Upper lobe of left lung (tissue), 6 donors: ENCODE measurements at places on chromosomes 12 and 14. TPM values are rescaled to one million over a fixed set of nuclear protein-coding genes. Genes with fewer than 3 reads are reported as not detected.

The CCDC177 gene
- not detected for total RNA-seq

DNA sequence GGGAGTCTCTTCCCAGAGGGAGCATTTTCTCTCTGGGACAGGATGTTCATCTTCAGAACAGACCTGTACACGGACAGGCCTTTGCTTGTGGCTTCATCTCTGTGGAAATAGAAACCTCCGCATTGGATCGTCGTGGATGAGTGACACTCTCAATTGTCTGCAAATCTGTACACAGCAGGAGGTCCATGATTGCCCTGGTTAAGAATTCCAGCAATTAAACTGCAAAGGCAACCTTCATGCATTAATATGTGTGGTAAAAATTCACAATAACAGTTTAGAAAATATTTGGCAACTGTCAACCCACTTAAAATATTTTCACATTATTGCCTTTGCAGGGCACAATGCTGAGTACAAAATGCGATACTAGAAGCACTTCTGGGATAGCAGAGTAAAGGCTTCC lies 149.8 kb upstream of the SFSWAP start:
- DNase-seq: no peak
- H3K4me1 ChIP-seq: no peaks in the 10 kb centered on the region
- no peak overlapping the region for H3K4me3 ChIP-seq

- no peaks in the 10 kb centered on the region for H3K36me3 ChIP-seq
- H3K27me3 ChIP-seq: no peaks in the 10 kb centered on the region
- no peak overlapping the region for H3K27ac ChIP-seq
- DNase-seq: no peak
Measured at GRCh38 chr12:94046626-94047410, 101.6 kb upstream of the PLXNC1 start.

- H3K27me3 ChIP-seq: no peaks in the 10 kb centered on the region
- no peak overlapping the region for H3K27ac ChIP-seq
- no peak for DNase-seq
- H3K4me3 ChIP-seq: no peak overlapping the region
- H3K4me1 ChIP-seq: no peaks in the 10 kb centered on the region
Measured at GRCh38 chr12:67147030-67147429, 122.1 kb upstream of the CAND1 start.

The CLEC2A gene
- not detected for total RNA-seq

- no peak for DNase-seq
- H3K36me3 ChIP-seq: no peaks in the 10 kb centered on the region
- no peaks in the 10 kb centered on the region for H3K4me1 ChIP-seq
- H3K4me3 ChIP-seq: no peak overlapping the region
- no peaks in the 10 kb centered on the region for H3K27me3 ChIP-seq
- no peak overlapping the region for H3K27ac ChIP-seq
Measured at GRCh38 chr14:94548131-94548998, 12.9 kb upstream of the SERPINA4 start.

DNA sequence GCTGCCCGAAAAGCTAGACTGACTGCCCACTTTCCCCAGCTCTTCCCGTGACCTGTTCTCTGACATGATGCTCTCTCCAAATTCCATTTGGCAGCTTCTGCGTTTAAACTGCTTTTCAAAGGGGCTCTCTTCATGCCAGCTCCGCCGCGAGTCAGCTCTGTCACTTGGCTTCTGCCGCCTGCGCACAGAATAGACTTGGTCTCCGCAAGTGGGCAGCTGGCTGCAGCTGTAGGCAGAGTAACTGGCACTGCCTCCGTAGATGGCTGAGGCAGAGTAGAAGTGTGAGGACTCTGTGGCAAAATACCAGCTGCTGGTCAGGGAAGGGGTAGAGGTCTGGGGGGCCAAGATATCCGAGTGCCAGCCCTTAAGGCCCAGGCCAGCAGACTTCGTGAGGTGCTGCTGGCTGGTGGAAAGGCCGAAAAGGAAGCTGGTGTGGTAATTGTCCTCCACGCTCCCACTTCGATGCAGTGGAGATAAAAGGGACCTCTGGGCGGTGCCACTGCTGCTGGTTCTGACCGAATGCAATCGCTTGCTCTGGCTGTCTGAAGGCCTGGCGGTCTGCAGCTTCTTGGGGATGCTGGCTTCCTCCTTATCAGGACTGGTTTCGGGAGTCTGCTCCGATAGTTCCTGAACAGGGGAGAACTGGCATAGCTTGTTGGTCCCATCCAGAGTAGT lies 85.7 kb downstream of the DUSP16 start:
- H3K36me3 ChIP-seq: peaks cover 15% of the 10 kb centered on the region
- H3K4me3 ChIP-seq: no peak overlapping the region
- peaks cover 3% of the 10 kb centered on the region for H3K4me1 ChIP-seq
- DNase-seq: no peak
- no peak overlapping the region for H3K27ac ChIP-seq

The IFT43 gene
- 44.4 TPM for total RNA-seq

DNA sequence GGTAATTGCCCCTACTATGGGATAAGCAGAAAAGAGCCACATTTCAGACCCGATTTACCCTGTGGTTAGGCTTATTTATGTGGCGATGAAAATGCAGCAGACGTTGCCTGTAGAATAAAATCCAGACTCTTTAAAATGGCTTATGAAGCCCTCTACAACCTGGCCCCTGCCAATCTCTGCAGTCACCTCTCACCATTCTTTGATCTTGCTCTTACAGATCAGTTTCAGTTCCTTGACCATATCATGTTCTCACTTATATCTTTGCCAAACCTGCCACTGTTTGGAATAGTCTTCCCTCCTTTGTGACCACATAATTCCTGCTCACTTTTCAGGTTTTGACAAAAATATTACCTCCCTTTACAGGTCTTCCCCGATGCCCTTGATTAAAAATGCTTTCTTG lies 264.3 kb upstream of the GARIN6 start:
- H3K4me1 ChIP-seq: no peaks in the 10 kb centered on the region
- H3K36me3 ChIP-seq: no peaks in the 10 kb centered on the region
- H3K27me3 ChIP-seq: no peaks in the 10 kb centered on the region
- DNase-seq: no peak
- H3K27ac ChIP-seq: no peak overlapping the region
- H3K4me3 ChIP-seq: no peak overlapping the region

DNA sequence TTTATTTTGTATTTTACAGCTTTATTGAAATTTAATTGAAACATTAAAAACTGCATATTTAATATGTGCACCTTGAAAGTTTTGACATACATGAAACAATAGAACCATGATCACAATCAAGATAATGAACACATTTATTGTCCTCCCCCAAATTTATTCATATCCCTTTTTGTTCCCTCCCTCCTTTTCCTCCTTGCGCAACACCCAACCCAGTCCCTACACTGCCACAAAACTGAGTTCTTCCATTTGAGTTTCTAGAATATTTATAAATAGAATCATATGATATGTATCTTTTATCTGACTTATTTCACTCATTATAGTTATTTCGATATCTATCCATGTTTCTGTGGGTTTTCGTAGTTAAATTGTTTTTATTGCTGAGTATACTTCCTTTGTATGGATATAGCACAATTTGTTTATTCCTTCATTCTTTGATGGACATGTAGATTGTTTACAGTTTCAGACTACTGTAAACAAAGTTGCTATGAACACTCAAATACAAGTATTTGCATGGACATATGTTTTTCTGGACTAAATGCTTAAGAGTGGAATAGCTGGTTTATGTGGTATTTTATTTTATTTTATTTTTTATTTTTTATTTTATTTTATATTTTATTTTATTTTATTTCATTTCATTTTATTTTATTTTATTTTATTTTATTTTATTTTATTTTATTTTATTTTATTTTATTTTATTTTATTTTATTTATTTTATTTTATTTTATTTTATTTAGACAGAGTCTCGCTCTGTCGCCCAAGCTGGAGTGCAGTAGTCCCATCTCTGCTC lies 359.1 kb downstream of the SLC6A15 start:
- H3K4me3 ChIP-seq: no peak overlapping the region
- no peaks in the 10 kb centered on the region for H3K27me3 ChIP-seq
- H3K4me1 ChIP-seq: no peaks in the 10 kb centered on the region
- H3K27ac ChIP-seq: no peak overlapping the region

DNA sequence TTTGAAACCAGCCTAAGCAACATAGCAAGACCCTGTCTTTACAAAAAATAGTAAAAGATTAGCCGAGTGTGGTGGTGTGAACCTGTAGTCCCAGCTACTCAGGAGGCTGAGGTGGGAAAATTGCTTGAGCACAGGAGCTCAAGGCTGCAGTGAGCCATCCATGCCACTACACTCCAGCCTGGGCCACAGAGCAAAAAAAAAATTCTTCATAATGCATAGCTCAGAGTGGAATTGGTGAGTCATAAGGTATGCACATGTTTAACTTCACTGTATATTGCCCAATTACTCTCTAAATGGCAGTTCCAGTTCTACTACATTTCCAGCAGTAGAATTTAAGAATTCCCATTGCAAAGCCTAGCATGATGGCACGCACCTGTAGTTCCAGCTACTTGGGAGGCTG lies 26.8 kb upstream of the CLIP1 start:
- H3K4me1 ChIP-seq: no peaks in the 10 kb centered on the region
- DNase-seq: no peak
- H3K36me3 ChIP-seq: no peaks in the 10 kb centered on the region
- H3K27me3 ChIP-seq: no peaks in the 10 kb centered on the region

DNA sequence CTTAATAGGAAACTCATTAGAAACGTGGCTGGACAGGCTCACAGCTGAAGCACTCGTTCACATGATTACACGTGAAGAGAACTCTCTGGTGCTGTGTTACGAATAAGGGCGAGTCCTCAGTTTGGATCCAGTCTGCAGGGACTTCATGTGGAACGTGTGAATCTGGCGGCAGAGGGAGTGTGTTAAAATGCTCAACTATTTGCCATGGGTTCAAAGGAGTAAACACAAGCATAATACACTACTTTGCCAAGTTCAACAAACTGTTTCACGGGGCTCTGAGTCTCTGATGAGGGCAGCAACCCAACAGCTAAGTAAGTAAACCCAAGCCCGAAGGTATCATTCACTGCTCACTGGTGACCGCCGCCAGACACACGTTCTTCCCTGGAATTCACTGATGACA lies 42.4 kb downstream of the NUAK1 start:
- no peak overlapping the region for H3K4me3 ChIP-seq
- no peak overlapping the region for H3K27ac ChIP-seq
- no peaks in the 10 kb centered on the region for H3K27me3 ChIP-seq
- DNase-seq: no peak
- no peaks in the 10 kb centered on the region for H3K36me3 ChIP-seq

The HHIPL1 gene
- total RNA-seq: 0.67 TPM

The CIT gene
- 185 TPM for total RNA-seq
